Endodermal cell (in vitro differentiated cells): ENCODE measurements at places on chromosomes 7 and 10. TPM values are rescaled to one million over a fixed set of nuclear protein-coding genes. Genes with fewer than 3 reads are reported as not detected.
A peak's percentile ranks its signal among the peaks of the same experiment; 100 is the strongest.

C7orf57 gene
- 0.96 TPM in 1 of 3 replicates, not detected in the others for total RNA-seq

OR6V1 gene
- not detected in 2 replicates for total RNA-seq

MMP21 gene
- total RNA-seq = not detected in 3 replicates

GHRHR gene
- total RNA-seq = 1.9 TPM in 1 of 2 replicates, not detected in the other

GRCh38 chr10:103679096-103679790 is 176.1 kb downstream of the SH3PXD2A start:
- H3K27ac ChIP-seq = no peak overlapping the region
- H3K36me3 ChIP-seq = no peaks in the 10 kb centered on the region
- no peaks in the 10 kb centered on the region for H3K27me3 ChIP-seq
- no peak for DNase-seq

DNA sequence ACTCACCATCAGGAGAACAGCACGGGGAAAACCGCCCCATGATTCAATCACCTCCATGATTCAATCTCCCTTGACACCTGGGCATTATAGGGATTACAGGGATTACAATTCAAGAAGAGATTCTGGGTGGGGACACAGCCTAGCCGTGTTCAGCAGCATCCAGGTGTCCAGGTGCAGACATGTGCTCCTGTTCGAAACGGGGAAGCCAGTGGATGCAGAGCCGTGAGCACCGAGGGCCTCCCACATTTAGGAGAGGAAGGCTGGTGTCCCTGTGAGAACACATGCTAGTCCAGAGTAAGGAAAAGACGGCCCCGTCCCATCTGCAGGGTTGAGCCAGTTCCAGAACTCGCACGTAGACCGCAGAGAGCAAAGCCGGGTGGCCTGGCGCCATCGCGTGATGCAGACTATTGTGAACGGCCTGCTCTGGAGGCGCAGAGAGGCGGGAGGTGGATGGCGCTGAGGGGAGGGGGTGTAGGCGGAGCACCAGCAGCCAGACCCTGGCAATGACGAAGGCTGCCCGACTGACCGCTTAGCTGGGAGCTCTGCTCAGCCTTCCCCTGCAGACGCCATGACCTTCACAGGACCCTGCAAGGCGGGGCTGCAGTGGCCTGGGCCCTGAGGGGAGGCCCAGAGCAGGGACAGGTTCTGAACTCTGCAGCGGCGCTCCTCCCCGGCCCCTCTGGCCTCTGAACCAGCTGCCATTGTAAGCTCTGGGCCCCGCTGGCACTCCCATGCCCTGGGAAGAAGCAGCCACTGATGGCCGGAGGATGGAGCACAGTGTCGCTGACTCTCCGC is 141.6 kb upstream of the TCERG1L start:
- DNase-seq = peak; percentile 92
- H3K27me3 ChIP-seq = peaks cover 9% of the 10 kb centered on the region
- H3K4me3 ChIP-seq = no peak overlapping the region
- H3K36me3 ChIP-seq = no peaks in the 10 kb centered on the region
- peaks cover 6% of the 10 kb centered on the region for H3K4me1 ChIP-seq
- H3K27ac ChIP-seq = peak overlapping the region; percentile 66

GRCh38 chr10:121800146-121800545 is 127.7 kb downstream of the ATE1 start:
- H3K27ac ChIP-seq = no peak overlapping the region
- DNase-seq = no peak
- no peaks in the 10 kb centered on the region for H3K36me3 ChIP-seq

GRCh38 chr10:78476844-78477243 is 443.2 kb downstream of the RPS24 start:
- H3K4me1 ChIP-seq = no peaks in the 10 kb centered on the region
- H3K27me3 ChIP-seq = peaks cover 4% of the 10 kb centered on the region
- H3K27ac ChIP-seq = no peak overlapping the region

DNA sequence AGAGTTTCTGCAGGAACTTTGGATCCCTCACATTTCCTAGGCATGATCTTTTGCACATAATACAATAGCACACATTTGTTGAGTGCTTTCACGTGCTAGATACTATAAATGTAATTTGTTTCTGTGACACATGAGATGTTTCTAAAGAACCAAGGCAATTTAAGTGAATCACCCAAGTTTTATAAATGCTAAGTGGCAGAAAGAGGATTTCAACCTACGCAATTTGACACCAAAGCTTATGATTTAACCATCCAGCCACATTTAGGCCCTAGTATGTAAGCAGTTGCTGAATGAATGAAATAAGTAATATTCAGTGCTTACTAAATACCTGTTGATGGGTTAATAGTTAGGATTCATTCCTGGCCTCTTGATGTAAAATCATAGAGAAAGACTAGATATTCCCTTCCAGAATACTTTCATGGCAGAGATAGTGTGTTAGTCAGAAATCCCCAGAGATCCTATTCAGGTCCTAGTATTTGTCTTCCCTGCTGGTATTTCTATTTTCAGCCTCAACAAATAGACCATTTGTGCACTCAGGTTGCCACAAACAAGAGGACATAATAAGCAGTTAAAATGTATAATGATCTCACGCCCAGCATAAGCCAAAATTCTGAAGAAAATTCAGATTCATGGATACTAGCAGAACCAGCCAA is 572.6 kb downstream of the IPMK start:
- no peaks in the 10 kb centered on the region for H3K36me3 ChIP-seq
- DNase-seq = no peak
- no peak overlapping the region for H3K27ac ChIP-seq
- H3K27me3 ChIP-seq = no peaks in the 10 kb centered on the region
- H3K4me3 ChIP-seq = no peak overlapping the region

- no peaks in the 10 kb centered on the region for H3K4me1 ChIP-seq
- DNase-seq = no peak
- no peak overlapping the region for H3K4me3 ChIP-seq
- no peaks in the 10 kb centered on the region for H3K27me3 ChIP-seq
Measured at GRCh38 chr10:128530301-128530700, 404.1 kb upstream of the MKI67 start.
